ENCODE measurements at places on chromosomes 2 and 18.

GRCh38 chr2:39107156-39107555, 13.7 kb downstream of the SOS1 start:
- no peak for DNase-seq

- DNase-seq, result no peak
Measured at GRCh38 chr2:158731386-158731785, 63.7 kb upstream of the DAPL1 start.

DNA sequence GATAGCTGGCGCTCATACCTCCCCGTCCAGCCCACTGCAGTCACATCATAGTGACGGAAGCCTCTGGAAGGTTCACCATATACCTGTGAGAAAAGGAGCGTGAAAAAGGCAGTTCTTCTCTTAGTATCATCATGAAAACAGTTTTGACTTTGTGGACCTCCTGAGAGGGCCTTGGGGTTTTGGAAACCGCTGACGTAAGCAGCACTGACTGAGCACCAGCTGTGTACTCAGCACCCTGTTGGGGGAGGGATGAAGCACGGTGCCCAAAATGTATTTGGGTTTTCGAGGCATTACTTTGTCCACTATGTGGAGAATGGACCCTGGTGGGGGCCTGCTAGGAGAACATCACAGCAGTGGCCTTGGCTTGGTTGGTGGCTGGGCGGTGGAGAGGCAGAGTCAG, 5.4 kb downstream of the SCLY start:
- DNase-seq, result no peak

DNA sequence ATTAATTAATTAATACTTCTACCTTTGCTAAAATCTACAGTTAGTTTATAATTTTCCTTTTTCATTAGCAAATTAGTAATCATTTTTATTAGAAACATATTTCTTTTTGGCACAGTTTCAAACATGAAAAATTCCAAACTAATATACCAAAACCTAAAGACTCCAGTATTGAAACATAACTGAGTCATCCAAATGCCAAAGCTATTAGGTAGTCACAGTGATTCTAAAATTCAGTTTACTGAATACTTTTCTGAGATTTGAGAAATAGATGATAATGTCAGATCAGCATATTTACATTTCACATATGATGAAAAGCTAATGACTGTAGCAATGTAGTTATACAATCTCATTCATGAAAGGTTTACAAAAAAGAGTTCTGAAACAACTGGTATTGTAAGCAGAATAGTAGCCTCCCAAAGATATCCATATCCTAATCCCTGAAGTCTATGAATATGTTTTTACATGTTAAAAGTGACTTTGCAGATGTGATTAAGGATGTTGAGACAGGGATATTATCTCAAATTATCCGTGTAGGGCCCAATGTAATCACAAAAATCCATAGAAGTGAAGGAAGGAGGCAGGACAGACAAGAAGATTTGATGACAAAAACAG, 680.2 kb upstream of the CHAC2 start:
- DNase-seq, result no peak

DNA sequence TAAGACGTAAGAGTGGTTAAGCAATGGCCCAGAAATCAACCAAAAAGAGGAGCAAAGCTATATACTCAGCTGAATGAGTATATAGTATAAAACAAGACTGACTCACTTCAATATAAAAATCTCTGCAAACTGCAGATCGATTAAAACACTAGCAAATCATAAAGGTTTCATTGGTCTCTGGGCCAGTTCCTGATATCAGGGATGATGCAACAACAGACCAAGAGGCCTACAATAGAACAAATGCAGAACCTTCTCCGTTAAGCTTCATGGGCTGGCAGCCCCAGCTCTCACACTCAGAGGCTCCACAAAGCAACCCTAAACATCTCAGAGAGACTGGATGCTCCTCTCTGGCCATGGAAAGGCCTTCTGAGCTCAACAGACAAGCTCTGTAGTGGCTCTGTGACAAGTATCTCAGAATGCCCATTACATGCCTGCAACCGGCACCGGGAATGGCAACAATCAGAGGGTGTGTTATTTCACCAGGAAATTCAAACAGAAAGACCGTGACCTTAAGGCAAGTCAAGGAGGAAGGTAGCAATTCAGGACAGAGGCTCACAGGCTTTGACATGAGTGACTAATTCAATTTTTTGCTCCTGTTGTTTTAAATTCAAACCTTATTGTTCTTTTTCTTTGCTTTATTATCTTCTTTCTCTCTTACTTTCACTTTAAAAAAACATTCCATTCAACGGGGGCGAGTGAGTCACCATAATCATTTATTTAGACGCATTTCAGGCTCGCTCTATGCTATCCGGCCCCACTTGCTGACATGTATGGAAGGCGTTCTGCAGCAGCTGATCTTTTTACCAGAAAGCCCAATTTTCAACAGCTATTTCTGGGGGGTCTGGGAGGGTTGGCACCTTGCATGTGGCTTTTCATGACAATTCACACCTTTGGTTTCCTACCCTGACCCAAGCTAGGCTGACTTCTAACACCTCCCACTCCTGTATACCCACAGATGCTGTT, 15.1 kb downstream of the CYRIA start:
- DNase-seq, result no peak

- DNase-seq, result no peak
Measured at GRCh38 chr2:65465857-65466256, 33.5 kb upstream of the SPRED2 start.

DNA sequence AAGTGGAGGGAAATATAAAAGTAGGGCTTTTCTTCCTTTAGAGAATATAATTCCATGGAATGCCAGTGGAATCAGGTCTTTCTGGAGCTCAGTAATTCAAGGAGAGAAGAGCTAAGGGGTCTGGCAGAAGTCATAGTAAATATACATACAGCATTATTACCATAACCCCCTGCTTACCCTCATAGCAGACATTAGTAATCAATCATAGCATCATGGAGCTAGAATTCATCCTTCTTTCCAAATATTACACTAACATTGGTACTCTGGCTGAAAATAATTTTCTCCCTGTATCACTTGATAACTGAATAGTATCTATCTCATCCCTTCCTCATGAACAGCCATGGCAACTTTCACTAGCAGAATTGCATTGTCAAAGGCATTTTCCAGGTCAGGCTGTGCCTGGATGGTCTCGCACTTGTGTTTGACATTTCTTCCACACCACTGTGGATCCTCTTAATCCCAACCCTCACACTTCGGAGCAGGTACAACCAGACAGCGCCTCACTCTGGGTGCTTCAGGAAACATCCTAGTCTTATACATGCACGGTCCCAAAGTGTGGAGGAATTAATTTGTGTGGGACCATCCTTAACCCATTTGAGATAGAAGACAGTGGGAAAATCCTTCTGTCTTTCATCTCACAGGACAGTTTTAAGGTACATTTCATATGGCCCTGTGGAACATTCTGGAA, 84.2 kb upstream of the SEC11C start:
- no peak for DNase-seq

DNA sequence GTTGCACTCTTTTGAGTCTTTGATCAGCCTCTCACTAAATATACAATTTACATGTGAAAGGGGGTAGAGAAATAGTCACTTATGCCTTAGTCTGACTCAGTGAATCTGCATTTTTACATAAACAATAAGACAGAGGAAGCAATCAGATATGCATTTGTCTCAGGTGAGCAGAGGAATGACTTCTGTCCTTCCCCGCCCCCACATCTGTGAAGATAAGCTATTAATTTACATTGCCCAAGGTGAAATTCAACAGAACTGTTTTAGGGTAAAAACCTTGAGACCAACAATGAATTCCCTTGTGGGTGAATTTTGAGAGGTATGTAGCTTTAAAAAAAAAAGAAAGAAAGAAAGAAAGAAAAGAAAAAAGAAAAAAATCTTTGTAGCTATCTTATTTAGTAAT, 1302.9 kb upstream of the ACVR2A start:
- no peak for DNase-seq

DNA sequence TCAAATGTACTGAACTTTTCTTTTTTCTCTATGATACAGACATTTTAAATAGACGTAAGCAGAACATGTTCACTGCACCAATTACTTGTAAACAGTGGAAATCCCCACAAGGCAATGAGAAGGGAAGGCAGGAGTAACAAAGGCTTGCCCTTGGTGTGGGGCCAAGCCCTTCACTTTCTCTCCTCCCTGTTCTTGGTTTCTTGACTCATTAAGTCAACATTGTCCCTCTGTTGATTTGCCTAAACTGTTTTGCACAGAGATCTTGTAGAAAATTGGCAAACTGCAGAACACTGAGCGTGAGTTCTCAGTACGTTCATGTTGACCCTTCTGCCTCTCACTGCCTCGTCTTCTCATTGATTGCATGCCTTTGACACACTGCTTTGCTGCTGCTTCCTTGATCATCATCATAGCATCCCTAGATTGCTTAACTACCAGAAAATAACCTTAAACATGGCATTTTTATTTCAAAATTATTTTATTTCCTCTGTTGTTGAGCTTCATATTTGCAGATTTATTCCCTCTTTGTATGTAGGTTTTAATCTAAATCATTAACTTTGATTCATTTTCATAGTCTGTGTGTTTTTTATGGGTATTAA, 257.7 kb downstream of the PTGR3 start:
- DNase-seq, result peak; percentile 51

DNA sequence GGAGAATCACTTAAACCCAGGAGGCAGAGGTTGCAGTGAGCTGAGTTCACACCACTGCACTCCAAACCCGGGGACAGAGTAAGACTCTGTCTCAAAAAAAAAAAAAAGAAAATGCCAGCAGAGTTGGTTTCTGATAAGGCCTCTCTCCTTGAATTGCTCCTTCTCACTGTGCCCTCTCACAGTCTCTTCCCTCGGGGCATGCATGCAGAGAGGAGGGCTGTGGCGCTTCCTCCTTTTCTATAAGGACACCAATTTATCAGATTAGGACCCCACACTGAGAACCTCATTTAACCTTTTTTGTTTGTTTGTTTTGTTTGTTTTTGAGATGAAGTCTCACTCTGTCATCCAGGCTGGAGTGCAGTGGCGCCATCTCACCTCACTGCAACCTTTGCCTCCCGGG, 110.5 kb downstream of the ZFP36L2 start:
- DNase-seq, result no peak

DNA sequence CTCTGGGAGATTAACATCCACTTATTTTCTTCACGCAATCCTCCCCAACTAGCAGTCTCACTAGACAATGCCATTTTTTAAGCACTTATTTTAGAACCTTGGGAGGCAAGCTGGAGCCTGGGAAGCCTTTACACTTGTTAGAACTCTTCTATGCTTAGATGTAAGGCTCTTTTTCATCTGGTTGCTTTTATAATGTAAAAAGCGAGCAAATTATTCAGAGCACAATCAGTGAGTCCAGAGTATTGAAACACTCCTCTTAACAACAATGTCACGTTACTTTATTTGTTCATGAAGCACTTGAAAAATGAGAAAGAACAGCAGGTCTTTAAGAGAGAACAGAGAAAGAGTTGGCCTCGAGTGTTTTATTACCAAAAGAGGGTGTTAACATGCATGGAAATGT, 84.1 kb upstream of the SLC8A1 start:
- DNase-seq, result no peak

Measured in CD4-positive, alpha-beta T cell treated with Interleukin-15 for 4 hours (primary cell).